Esophagus squamous epithelium (tissue), 5 donors: ENCODE measurements at places on chromosomes 2 and 18. TPM values are rescaled to one million over a fixed set of nuclear protein-coding genes. Genes with fewer than 3 reads are reported as not detected.

Gene IL37
- not detected for total RNA-seq

Gene CIB4
- not detected for total RNA-seq

DNA sequence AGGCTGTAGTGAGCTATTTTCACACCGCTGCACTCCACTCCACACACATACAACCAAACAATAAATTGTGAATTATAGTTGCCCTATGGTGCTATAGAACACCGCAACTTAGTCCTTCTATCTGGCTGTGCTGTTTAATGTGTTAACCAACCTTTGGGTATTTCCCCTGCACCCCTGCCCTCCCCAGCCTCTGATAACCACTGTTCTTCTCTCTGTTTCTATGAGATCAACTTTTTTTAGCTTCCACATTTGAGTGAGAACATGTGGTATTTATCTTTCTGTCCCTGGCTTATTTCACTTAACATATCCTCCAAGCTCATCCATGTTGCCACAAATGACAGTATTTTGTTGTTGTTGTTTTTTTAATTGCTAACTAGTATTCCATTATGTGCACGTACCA lies 32.5 kb downstream of the TET3 start:
- no peak for DNase-seq
- H3K27ac ChIP-seq = no peak overlapping the region
- H3K4me1 ChIP-seq = peaks cover 6% of the 10 kb centered on the region

DNA sequence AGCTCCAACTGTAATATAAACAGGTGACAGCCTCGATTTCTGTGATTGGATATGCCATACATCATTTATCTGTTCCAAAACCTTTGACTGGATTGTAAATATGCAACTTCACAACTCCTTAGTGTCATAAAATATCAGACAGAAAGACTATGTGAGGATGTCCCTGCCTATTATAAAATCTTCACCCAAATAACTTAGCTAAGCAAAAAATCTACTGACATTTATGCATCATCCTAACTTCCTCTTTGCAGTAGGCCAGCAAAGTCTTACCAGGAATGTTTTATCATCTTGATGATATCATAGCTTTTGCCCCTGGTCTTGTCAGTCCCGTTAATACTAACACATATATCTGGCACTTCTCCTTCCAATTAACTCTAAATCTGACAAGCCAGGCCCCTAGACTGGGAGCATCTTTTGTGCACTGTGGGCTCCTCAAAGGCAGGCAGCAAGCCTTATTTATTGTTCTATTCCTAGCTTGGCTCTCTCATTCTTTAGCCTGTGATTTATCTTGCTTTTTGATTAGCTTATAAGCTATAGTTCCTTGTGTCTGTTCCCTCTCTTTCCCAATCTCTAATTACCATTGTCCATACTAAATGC lies 356.5 kb upstream of the HNMT start:
- no peaks in the 10 kb centered on the region for H3K27me3 ChIP-seq
- H3K36me3 ChIP-seq = no peaks in the 10 kb centered on the region
- H3K4me3 ChIP-seq = no peak overlapping the region
- DNase-seq = no peak
- H3K4me1 ChIP-seq = no peaks in the 10 kb centered on the region
- no peak overlapping the region for H3K27ac ChIP-seq
